Right renal pelvis (tissue), 4 donors: ENCODE measurements at places on chromosomes 6 and 20.

DNA sequence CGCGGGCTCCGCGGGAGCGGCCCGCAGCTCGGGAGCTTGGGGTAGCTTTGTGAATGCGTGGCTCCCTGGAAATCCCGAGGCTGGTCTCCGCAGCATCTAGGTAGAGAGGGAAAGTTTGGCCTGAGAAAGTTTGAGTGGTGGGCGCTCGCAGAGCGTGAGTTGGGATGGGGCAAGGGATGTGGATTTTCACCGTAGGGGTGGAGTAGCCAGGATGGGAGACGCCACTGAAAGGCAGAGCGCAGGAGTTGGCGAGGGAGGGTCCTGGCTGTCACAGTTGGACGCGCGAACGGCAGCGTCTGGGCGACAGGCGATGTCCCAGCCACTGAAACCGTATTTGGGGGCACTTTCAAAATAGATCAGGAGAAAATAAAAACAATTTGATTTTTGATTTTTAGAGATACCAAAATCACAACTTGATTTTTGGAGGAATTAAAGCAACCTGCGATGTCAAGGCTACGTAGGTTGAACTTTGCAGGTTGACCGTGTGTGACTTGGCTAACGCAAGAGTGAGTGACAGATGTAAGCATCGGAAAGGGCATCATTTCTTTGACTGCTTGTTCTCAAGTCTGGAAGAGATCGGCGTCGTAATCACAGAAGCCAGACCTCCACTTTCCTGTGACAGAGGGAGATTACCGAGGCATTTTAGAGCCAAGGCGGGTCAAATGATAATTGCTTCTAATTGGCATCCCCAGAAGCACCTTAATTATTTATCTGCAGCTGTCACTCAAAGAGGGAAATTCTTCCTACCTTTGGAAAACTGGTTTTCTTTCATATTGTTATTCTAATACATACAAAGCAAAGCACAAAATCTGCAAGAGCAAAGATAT, 646 bp downstream of the HEY2 start:
- no peak for DNase-seq

DNA sequence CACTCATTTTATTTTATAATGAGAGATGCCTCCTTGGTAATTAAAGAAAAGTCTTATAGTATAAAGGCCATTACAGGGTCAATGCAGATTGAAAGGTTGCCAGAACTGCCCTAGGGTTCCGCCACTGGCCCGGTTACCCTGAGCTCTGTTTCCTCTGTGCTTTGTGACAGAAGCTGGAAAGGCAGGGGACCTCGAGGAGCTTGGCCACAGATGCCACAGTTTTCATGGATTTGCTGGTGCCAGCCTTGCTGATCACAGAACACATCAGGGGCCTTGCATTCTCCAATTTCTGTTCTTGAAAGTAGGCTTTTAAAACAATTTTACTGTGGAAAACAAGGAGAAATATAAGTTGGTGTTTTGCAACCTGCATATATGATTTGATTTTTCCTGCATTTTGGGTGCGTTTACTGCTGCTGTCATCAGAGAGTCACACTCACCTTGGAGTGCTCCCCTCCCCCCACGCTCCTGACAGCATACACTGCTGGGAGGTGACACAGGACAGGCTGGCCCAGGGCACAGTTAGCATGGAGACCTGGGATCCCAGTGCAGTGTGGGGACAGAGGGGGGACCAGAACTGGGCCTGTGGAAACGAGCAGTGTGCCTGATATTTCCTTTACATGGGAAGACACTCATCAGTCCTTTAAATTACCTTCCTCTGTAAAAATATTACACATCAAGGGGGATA, 142.8 kb downstream of the CFAP61 start:
- DNase-seq, result no peak

- no peak for DNase-seq
Observed at GRCh38 chr20:41748756-41749582, 130.8 kb upstream of the CHD6 start.

- DNase-seq, result no peak
Observed at GRCh38 chr20:1265226-1265915, 723 bp upstream of the SNPH start.

DNA sequence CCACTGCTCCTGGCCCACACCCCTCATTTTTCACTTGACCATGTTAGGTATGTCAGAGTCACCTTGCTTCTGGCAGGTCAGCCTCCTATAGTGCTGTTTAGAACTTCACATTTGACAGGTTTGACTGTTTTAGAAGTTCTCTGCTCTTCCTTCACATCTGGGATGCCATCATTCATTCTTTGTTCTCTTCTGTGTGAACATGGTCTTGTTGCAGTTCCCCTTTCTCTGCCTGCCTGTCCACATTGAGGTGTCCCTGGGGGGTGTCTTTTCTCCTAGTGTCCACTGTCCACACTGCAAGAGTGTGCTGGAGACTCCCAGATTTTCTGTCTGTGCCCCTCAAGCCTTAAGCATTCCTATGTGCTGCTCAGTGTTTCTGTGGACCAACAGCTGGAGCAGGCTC, 89.5 kb downstream of the JARID2 start:
- DNase-seq, result no peak

DNA sequence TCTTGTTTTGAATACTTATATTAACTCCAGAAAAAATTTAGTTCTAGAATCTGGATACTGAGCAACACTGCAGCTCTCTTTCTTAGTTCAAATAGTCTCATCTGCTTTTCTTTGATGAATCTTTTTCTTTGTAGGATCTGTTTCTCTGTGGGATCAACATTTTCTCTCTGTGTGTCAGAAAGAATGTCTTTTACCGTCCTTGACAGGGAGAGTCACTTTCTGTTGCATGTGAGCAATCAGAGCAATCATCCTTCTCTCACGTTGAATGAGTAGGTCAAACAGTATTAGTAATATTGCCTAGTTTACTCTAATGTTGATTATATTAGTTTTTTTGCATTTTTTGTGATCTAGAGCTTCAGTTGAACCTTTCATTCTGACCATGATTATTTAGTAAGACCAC, 130.9 kb downstream of the TRMT11 start:
- no peak for DNase-seq

DNA sequence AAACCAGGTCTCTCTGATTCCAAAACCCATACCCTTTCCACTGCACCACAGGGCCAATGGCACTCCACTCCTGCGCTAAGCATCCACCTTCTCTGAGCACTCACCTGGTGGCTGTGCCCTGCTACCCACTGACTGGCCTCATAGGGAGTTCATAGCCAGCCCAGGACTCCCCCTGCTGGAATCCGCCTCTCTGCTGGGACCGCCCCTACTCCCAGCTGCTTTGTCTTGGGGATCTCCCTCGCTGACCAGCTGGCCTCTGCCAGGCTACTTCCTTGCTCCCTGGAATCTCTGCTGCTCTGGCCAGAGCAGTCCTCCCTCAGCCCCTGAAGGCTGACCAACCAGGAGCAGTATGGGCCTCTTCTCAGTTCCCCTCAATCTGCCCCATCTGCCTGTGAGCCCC, 129.7 kb downstream of the FAXC start:
- no peak for DNase-seq

DNA sequence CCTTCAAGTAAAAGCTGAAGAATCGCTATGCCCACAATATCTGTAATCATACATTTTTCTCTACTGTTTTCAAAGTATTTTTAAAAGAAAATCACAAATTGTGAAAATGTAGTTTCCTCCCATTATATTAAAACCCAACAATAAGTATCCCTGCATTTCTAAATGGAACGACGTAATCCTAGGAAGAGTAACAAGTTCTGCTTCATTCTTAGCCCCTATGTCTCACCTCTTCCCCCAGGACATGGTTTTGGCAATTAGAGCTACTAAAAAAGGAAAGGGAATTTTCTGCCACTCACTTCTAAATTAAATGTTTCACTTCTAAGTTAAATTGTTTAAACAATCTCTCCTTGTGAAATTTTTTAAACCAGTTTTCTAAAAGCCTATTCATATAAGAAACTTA, 47.4 kb downstream of the TBPL1 start:
- no peak for DNase-seq

- DNase-seq, result no peak
Observed at GRCh38 chr6:51105357-51105756, 286.7 kb downstream of the TFAP2B start.

GRCh38 chr6:113052506-113052905, 705.4 kb downstream of the RFPL4B start:
- no peak for DNase-seq

DNA sequence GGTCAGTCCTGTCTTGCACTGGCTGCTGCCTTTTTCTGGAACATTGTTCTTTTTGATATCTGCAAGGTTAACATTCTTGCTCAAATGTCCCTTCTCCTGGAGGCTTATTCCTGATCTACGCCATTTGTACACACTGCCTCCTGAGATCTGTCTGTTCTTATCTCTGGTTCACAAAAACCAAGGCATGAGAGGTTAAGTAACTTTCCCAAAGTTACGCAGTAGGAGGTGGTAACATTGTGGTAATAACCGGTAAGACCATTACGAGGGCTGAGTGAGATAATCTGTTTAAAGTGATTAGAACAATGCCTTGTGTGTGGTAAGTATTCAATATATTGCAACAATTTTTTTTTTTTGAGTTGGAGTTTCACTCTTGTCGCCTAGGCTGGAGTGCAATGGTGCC, 132.1 kb downstream of the FNDC1 start:
- no peak for DNase-seq

DNA sequence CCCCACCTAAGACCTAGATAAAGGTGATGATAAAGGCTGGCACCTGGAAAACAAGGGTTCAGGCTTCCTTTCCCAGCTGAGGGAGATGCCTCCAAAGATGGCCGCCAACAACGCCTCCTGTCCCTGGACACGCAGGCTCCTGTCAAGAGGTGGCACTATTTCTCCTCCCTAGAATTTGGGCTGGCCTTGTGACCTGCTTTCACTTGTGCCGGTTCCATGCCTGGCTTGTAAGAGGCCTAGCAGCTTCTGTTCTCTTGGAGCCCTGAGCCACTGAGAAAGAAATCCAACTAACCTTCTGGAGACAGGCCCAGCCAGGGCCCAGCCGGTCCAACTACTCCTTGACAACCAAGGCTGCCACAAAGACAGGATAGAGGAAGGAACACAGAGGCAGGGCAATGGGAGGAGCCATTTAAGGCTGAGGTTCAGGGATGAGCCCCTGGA, 60.2 kb upstream of the RALY start:
- no peak for DNase-seq

DNA sequence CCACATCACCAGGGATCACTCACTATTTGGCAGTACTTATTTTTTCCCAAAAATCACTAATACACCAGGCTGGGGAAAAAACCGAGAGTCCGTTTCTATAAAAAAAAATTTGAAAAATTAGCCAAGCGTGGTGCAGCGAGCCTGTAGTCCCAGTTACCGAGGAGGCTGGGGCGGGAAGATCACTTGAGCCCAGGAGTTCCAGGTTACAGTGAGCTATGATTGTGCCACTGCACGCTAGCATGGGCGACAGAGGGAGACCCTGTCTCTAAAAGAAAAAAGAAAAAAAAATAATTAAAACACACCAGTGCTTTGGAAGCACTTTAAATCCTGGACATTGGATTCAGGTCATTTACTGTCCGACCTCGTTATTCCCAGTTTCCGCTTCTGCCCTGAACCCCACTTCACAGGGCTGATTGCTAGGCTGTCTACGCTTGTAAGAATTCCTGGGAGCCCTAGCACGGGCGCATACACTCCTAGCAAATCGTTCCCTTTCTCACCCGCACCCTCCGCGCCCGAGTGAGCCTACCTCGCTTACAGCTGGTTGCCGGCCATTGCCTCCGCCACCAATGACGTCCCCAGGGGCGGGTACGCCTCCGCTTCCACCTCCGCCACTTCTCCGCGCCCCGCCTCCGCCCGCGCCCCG, at the start of gene TPMT:
TPMT (minus strand) TSS at position 571 of the 643 bp plus-strand sequence. CDS start 5,950 bp downstream, outside the sequence.
- DNase-seq, result peak; percentile 16

DNA sequence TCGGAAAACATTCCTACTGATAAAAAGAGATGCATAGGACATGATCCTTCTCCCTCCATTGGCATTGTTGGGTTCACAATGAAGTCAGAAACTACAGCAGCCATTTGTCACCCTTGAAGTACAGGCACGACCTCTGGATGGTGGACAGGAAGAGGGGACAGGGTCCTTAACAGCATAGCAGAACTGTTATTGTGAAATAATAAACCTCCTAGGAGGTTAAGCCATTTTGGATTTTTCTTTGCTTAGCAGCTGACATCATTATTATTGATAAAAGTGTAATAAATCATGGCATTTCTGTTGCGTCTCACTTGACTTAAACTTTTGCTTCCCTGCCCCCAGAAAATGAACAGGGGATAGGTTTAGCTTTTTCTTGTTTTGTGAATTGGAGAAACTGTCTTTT, 134.3 kb upstream of the SASH1 start:
- no peak for DNase-seq

DNA sequence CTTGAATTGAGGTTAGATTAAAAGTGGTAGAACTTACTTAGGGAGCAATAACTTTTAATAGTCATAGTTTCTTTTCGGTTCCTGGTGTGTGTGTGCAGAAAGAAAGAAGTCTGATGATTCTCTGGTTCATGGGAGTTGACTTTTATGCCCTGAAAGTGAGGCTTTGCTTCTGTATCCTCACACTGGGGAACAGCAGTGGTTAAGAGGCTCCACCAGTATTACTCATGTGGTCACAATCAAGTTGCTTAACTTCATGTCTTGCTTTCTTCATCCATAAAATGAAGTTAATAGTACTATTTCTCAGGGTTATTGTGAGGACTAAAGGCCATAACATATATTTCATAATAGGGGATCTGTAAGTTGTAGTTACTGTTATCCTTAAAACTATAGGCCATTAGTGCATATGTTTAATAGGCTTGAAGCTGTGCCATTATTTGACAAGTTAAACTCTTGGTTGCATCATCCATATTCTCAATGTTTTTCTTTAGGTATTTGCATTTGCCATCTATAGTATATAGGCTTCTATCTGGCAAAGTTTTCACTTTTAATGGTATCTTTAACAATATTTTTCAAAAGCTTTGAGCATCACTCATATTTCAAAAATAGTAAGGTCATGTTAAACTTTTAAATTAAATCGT, 262.4 kb downstream of the PLCB1 start:
- no peak for DNase-seq

DNA sequence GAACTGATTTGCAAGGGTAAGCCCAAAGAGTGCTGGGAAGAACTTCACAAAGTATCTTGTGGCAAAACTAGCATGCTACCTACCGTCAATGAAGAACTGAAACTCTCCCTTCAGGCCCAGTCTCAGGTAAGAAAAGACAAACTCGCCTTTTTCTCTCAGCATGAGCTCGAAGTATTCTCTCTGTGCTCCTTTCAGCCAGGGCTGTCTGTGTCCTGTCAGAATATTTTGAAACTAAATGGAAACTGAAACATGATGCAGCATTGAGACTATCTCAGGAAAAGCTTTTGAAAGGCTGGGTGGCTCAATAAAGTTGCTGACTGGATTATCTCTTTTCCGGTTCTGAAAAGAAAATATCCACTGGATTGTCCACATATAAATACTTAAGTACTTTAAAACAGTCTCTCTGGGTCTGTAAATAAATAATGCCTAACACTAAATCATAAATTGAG, 696 bp downstream of the CALHM5 start:
- no peak for DNase-seq

DNA sequence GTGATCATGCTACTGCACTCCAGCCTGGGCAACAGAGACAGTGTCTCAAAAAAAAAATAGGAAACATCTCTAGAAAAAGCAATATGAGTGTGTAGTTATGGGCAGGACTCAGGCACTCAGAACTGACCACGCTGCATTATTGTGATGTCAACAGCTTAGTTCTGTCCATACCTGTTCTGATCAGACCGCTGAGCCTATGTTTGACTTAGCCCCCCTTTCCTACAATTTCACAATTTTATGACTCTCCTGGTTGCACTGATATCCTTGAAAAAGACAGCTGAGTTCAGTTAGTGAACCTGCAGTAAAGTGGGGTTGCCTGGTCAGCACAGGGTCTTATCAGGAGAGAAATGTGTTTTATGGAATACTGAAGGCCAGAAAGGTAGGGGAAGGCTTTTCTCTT, 37.8 kb upstream of the PRDM1 start:
- DNase-seq, result no peak
